ENCODE measurements at places on chromosomes 2 and 18. TPM values are rescaled to one million over a fixed set of nuclear protein-coding genes. Genes with fewer than 3 reads are reported as not detected.

GRCh38 chr2:191701696-191702095 lies 23.8 kb downstream of the NABP1 start:
- peak; percentile 42 for DNase-seq

The TSPYL6 gene
- polyA plus RNA-seq = not detected

- no peak for DNase-seq
Observed at GRCh38 chr2:210592726-210593125, 36.3 kb downstream of the CPS1 start.

- DNase-seq = no peak
Observed at GRCh38 chr2:47655563-47655880, 127.4 kb upstream of the MSH6 start.

The G6PC2 gene
- not detected for polyA plus RNA-seq

DNA sequence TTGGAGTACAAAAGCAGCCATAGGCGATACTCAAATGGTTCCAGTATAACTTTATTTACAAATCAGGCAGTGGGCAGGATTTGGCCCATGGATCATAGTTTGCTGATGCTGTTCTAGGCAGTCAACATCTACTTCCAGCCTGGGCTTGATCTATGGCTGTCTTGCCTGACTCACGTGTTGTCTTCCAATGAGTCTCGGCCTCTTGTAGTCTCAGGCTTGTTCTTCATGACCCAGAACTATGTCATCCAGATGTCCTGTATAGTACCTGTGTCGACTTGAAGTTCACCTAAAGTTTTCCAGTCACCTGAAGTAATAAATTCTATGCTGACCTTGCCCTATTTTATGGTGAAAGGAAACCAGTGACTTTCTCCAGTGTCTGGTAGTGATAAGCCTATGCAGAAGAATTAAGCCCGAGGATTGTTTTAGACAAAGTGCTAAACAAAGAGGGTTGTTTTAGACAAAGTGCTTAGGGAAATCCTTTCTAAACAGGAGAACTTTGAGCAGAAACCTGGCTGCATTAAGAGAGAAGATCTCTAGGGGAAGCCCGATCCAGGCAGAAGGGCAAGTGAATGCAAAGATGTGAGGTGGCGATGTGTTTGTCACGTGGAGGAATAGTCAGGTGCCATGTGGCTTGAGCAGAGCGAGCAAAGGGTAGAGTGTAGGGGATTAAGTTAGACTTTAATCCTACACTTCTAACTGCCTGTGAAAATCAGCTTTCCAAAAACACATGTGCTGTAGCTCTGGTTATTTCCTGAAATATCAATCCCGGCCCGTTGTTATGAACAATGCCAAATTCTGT lies 8.5 kb upstream of the THNSL2 start:
- DNase-seq = no peak

GRCh38 chr18:35620765-35621164 lies 39.2 kb downstream of the GALNT1 start:
- no peak for DNase-seq

The ANKRD62 gene
- polyA plus RNA-seq = not detected

DNA sequence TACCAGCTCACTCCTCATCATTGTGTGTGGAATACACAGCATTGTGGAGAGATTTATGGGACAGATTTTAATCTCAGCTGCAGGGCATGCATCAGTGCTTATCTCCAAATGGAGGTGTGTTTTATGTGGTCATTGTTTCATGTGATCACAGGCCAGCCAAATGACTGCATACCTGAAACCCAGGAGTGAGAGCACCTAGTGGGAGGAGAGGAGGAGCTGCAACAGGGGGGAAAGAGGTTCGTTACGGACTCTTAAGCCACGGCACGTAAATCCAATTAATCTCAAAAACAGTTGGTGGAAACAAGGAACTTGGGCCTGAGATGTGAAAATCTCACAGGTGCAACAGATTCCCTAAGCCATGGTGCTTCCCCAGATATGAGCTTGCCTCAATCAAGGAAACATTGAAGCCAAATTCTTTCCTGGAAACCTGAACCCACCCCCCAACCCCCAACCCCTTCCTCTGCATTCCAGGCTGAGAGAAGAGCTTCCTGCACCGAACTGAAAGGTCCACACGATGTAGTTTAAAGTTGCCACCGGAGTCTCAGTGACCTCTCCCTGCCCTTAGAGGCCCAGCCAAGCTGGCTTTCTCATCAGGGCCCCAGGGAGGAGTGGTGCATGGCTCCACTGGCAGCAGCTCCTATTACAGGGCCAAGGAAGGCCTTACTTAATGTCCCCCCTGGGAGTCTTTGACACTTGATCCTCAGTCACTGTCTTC lies 167.4 kb downstream of the C1D start:
- no peak for DNase-seq

The HOXD12 gene
- polyA plus RNA-seq = not detected

The GKN1 gene
- polyA plus RNA-seq = not detected

The GPR45 gene
- not detected for polyA plus RNA-seq

All from cardiac muscle cell (in vitro differentiated cells and primary cell).